ENCODE measurements at places on chromosomes 6 and 20.

DNA sequence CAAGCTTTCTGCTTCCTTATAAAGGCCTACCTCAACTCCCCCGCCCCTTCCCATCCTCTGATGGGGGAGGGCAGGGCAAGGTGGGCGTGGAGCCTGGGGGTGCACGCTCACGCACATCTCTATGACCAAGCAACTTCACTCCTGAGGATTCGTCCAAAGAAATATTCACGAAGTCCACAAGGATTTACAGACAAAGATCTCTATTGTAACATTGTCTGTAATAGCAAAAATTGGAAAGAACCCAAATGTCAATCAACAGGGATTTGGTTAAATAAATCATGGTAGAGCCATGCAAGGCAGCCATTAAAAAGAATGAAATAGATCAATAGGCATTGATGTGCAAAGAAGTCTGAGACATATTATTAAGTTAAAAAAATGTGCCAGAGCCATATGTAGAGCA is 130.4 kb upstream of the AFDN start:
- no peak for DNase-seq

- DNase-seq, result no peak
Observed at GRCh38 chr20:61613917-61614705, 362.1 kb downstream of the CDH4 start.

- DNase-seq, result no peak
Observed at GRCh38 chr6:103273048-103273447, 1586.7 kb downstream of the HACE1 start.

GRCh38 chr6:122663981-122664380 is 53.8 kb downstream of the PKIB start:
- no peak for DNase-seq

DNA sequence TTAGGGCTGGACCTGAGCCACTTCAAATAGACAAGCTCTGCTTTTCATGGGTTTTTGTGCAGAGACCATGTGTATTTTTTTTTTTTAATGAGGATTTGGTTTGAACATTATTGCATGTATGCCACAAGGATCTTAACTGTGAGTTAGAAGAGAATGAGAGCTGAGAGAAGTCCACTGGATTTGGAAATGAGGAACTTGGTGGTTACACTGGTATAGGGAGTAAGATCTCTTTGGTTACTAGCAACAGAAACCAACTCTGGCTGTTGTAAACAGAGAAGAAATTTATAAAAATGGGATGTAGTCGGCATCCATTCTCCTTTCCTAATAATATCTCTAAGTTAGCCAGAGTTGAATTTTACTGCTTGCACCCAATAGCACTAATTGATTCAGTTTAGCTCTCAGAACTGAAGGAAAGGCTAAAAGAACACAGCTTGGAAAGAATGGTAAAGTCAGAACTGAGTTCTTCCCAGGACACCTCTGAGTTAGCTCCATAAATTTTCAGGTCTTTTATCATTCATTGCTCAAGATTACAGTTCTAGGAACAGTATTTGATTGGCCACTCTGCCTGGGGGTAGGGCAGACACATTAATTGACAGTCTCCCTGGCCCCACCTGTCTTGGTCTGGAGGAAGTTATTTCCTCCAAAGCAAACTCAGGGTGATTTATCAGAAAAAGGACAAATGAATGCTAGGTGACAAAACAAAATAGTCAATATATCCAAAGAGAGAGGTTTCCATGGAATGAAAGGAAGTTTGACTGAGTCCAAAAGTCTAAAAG is 3.9 kb upstream of the WFDC2 start:
- DNase-seq, result no peak

DNA sequence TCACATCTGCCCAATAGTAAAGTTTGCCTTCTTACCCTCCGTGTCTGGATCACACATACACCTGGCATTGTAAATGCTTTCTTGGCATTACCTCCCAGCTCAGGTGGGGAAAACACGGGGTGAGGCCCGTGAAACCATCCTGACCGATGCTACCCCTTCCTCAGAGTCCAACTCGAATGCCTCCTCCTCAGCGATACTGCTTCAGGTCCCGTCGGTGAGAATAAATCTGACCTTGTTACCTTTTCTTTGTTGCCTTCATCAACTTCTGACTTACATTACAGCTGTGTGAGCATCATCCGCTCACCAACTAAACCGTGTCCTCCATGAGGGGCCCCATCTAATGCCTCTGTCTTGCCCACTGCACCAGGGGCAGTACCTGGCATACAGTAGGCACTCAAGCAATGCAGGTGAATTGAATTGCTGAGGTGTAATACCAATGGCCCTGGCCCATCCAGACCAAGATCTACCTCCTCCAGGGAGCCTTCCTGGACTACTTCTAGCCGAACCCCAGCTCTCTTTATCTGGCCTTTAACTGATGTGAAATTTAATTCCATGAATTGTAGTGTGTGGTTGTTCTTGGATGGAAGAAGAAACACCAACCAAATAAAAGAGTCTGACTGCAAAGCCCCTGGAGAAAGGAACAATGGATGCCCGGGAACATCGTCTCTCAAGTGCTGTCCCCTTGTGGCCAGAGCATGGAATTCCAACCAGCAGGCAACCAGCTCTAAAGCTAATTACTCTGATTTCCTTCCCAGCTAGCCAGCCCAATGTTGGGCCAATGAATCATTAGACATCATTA is 141.5 kb downstream of the ANKRD60 start:
- DNase-seq, result no peak

GRCh38 chr6:108524528-108525248 is 36.0 kb upstream of the FOXO3 start:
- no peak for DNase-seq

- no peak for DNase-seq
Observed at GRCh38 chr6:85468326-85468725, 18.4 kb downstream of the NT5E start.

DNA sequence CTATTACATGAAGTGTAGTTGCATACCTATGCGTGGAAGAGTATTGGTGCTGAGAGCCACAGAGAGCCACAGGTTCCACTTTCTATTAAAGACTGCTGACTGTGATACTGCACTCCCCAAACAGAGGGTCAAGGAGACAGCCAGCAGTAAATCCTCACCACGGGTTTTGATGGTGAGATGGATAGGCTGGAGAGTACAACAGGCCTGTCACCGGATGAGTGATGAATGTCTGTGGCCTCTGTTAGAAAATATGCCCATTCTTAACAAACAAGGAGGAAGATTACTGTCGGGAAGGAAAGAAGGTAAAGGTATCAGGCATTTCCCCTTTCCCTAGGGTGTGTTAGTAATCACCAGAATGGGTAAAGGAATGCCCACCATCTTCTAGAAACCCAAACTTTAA is 286.5 kb downstream of the ALDH8A1 start:
- no peak for DNase-seq

DNA sequence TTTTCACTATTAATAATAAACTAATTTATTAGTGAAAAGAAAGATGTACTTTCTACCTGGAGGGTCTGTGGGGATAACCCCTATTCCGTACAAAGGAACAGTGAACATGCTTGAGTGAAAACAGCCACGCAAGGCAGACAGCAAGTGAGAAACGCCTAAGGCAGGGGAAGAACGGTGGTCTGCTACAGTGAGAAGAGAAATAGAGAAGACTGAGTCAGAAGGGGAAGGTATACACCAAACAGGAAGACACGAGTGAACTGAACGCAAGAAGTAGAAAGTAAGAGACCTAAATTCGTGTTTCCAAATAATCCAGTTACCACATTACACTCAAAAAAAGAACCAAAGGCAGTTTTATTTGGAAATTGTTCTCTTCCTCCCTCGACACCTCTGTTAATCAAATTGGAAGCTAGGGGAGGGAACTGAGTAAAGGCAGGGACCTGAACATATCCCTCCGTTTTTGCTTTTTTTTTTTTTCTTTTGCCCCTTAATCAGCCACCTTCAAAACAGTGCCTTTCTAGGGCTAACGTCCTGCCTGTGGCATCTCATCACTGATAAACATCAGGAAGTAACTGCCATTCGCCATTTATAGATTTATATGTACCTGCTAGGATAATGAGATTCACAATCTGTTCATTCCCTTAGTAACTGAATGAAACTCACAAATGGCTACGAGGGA is 48.9 kb downstream of the ATXN1 start:
- no peak for DNase-seq

DNA sequence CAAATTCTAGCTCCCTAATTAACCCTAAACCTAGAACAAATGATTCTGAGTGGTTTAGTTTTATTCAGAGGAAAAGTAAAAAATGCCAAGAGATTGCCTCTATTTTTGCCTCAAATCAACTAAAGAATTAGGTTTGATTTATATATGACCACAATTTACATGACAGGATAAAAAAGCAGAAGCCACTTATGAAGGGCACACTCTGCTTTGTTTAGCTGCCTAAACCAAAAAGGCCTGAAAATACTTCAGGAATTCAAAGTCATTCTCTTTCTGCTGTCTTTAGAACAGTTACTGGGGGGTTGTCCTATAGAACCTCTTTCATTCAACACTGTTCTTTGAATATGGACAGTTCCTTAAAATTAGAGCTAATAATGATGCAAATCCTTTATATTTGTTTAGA is 5.3 kb downstream of the FBXO5 start:
- no peak for DNase-seq

DNA sequence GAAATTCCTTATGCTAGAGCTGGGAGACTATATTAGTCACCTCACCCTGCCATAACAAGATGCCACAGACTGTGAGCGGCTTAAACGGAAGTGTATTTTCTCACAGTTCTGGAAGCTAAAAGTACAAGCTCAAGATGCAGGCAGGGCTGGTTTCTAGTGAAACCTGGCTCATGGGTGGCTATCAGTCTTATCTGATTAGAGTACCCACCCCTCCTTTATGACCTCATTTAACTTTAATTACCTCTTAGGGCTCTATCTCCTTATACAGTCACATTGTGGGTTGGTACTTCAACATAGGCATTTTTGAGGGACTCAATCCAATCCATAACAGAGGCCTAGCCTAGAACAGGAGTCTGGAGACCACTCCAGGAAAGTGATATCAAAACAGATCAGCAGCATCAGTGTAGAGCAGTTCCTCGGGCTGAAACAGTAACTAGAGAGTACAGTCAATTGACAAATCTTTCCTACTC is 2.3 kb upstream of the SNRNP48 start:
- no peak for DNase-seq

- DNase-seq, result no peak
Observed at GRCh38 chr20:38473367-38473795, 738 bp downstream of the RALGAPB start.

DNA sequence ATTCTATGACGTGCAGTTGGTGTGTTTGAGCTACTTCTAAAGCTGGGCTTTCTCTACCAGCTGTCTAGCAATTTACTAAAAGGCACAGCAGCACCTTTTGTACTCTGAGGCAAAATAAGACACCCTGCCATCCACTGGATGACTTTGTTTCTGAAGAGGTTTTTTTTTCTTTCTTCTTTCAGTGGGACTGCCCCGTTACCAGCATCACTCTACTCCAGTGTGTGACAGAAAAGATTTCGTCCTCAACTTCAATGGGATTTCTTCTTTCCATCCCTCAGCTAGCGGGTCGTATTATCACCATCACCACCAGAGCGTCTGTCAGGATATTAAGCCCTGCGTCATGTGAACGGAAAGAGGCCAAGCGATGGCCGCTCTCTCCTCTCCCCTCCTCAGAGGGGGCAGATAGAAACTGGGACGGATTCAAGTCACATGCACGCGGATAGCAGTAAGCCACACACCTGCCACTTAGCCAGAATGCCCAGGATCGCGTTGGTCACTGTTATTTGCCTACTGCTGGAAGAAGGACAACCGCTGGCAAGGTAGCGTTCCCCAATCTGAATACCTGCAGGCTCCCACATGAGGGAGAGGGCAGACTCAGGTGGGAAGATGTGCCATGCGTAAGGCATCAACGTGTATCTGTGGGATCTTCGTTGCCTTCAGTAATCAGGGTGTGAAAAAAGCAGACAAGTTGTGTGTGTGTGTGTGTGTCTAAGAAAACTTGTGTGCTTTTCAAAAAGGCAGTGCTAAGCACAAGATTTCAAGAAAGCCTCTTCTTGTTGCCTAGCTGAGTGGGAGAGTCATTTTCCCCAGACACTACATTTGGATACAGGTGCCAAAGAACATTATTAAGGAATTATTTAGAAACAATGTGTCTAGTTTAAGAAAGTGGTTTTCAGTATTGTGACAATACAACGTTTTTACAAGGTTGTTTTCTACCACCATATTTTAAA is 5.4 kb downstream of the FOXF2 start:
- DNase-seq, result no peak

- no peak for DNase-seq
Observed at GRCh38 chr6:40509086-40509485, 78.1 kb downstream of the LRFN2 start.

DNA sequence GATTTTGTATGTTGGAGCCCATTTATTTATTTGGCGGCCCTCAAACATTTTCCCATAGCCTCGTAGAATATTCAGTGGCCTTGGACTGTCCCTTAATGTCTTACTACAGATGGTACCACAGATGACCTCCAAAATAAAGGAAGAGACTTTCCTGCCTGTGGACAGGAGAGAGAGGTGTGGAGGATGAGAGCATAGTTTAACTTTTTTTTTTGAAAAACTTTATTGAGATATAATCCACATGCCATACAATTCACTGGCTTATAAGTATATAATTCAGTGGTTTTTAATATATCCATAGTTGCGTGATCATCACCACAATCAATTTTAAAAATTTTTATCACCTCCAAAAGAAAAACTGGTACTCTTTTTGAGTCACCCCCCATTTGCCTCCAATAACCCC is 4.6 kb upstream of the PPP1R16B start:
- DNase-seq, result no peak

DNA sequence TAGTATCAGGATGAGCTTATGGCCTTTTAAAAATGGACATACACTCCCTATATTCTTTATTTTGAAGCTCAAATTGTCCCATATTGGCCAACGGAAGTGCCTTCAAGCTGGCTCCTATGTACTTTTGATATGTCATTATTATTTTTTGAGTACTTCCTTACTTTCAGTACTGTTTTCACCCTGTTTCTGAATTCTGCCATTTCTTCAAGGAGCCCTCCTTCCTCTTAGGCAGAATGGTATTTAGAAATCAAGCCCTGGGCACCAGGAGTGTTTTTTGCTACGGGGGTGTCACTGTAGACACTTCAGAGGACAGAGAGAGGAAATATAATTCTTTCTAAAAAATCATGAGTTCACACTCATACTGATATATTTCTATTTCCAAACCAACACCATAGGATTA is 5.5 kb upstream of the MYLK4 start:
- DNase-seq, result no peak

- no peak for DNase-seq
Observed at GRCh38 chr6:95593025-95593424, 15.7 kb downstream of the MANEA start.

DNA sequence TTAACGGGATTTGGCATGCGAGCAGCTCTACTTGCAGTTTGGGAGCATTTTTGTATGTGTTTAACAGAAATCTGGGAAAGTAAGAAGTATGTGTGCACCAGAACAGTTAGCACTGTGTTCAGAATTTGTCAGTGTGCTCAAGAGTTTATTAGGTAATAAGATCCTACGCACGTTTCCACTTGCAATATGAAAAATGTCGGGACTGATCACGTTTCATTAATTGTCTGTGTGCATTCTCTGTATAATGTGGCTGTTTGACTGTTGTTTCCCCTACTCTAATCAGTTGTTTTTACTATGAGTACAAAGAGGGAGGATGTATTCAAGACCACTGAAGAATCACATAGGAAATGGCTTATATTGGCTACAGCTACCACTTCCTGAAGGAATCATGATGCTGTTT is 349.7 kb upstream of the POU3F2 start:
- DNase-seq, result no peak

Measured in stimulated activated CD4-positive, alpha-beta T cell treated with anti-CD3 and anti-CD28 coated beads, Interleukin-1b, Interleukin-23, amount 100 ng/mL, for 1 hour (primary cell).